ENCODE measurements at places on chromosomes 11 and 22.
A peak's percentile ranks its signal among the peaks of the same experiment; 100 is the strongest.

GRCh38 chr11:94785509-94785908 lies 17.4 kb downstream of the AMOTL1 start:
- no peak for DNase-seq

DNA sequence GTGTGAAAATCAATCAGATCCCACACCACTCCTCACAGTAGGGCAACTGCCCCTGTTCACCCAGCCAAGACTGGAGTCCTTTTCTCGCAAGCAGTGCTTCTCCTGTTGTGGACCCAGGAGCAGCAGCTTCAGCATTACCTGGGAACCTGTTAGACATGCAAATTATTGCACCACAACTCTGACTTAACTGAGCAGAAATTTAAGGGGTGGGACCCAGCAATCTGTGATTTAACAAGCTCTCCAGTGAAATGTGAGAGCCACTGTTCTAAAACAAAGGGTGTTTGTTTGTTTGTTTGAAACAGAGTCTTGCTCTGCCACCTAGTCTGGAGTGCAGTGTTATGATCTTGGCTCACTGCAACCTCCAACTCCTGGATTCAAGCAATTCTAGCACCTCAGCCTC lies 591.4 kb downstream of the SOX6 start:
- DNase-seq, result no peak

GRCh38 chr22:39349506-39349966 lies 255 bp upstream of the SYNGR1 start:
- peak; percentile 7 for DNase-seq

- no peak for DNase-seq
These were observed 18.1 kb upstream of the RASD2 start for GRCh38 chr22:35522225-35523149.

DNA sequence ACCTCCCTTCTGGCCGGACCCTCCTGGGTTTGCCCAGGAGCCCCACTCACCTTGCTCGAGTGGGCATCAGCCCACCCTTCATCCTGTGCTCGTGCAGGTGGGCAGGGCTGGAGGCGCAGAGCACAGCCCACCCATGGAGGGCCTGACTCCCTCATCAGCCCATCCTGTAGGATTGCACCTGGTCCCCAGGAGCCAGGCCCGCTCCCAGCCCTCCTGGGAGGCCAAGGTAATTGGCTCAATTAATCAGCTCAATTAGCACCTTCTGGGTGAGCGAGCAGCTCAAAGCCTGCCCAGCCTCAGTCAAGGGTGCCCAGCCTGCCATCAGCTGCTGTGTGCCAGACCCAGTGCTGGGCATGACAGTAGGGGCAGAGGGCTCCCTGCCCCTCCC lies 58.1 kb upstream of the NECTIN1 start:
- DNase-seq, result no peak

DNA sequence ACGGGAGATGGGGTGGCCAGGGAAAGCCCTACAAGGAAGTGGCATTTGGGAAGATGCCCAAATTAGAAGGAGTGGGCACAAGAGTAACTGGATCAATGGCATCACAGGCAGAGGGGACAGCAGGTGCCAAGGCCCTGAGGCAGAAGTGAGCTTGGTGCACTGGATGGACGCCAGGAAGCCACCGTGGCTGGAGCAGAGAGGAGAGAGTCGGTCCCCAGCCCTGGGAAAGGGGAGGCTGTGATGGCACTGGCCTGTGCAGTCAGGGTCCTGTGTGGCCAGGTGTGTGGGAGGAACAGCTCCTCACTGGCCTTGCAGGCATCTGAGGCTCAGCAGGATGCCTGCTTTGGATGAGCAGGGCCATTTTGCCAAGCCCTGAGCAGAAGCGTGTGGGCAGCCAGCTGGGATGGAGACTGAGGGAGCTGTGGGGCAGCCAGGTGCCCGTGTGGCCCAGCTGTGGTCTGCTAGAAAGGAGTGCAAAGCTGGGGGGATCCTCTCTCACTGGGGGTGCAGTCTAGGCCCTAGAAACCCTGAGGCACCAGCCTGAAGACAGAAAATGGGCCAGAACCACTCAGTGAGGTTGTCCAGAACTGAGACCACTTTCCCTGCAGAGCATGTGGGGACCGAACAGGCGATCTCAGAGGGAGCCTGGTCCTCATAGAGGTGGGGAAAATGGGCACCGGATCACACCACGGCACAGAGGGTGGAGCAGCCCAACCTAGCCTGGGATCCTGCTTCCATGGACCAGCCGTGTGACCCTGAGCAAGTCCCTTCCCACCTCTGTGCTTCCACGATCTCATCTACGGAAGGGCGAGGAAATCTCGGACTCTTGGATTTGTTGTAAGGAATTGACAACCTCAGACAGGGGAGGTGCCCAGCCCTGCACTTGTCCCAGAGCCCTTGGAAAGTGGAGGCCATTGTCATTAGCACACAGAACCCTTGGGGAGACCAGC lies 78.6 kb upstream of the RTL6 start:
- DNase-seq, result no peak
